ENCODE measurements at places on chromosomes 5 and 9.

DNA sequence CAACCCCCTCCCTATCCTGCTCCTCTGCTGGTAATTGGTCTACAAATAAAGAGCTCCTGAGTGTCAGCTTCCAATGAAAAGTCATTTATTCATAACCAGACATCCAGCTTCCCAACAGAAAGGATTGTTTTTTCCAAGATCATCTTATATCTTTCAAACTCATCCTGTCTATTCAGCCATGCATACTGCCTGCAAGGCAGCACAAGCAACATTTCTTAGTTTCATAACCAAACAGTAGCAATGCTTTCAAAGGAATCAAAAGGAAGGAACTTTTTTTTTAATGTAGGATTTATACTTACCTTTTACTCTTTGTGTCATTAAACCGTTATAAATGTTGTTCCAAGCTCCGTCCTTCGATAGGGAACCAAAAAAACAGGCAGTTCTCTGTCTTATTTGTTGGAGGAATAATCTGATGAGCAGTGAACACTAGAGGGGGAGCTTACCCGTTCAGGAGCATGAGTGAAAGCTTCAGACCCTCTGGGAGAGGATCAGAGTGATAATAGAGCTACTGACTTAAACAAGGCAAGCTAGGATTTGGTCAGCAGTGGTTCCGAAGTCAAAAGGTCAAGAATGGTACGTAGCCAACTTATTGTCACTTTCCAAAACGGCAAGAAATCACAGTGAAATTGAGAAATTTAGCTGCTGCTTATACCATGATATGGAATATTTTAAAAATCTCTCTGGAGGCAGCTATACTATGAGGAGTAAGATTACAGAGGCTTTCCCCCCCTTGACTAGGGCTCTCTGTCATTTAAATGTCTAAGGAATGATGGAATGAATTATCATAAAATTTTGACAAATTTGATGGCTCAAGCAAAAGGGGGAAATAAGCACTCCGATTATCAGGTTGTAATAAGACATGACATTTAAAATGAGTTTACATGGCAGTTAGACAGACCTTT lies 892.9 kb downstream of the NR2F1-AS1 start:
- DNase-seq: peak; percentile 54

DNA sequence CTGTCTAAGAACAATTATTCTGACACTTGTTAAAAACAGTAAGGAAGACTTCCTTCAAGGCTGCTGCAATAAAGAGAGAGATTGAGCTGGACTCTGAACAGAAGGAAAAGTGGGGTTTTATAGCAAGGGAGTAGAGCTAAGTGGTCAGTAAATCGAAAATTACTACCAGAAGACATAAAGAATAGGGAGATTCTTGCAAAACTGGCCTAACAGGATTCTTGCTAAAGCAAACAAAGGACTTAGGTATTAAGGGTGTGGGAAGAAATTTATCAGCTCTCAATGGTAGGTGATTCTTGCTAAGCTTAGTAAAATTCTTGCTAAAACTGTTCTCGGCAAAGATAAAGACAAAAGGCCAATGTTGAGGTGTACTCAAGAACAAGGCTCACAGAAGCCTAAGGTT lies 300.5 kb downstream of the SLCO4C1 start:
- no peak for DNase-seq

GRCh38 chr5:50694027-50694590 lies 27.7 kb downstream of the PARP8 start:
- no peak for DNase-seq

DNA sequence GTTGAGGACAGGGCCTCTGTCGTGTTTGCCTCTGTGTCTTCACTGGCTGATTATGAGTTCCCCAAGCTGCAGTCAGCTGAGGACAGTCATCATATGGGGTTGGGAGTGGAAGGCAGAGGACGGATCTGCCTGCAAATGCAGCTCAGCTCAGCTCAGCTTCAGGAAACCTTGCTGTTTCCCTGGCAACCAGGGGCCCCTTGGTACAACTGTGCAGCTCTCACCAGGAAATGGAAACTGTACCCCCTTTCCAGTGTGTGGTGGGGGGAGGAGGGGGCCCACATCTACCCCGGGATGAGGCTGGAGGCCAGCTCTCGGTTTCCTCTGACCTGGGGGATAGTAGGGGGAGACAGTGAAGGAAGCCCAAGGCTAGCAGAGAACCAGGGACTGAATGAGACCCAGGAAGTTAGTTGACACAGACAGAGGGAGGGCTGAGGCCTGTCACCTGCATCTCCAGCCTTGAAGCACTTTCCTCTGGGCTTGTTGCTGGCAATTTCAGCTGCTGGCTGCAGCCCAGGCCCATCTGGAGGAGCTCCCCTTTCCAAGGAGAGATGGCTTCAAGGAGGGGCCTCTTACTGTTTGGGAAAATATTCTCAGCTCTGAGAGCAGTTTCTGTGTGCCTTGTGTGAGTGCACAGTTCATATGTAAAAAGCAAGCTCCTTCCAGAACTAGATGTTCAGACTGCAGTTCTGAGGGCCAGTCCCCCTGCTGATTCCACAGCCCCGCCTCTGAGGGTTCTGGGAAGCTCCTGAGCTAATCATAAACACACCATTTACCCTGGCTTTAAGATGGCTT lies 6.9 kb downstream of the ANXA6 start:
- DNase-seq: no peak

- DNase-seq: no peak
Measured at GRCh38 chr9:35667939-35668338, 2.9 kb upstream of the ARHGEF39 start.

GRCh38 chr5:171168171-171168570 lies 140.9 kb upstream of the TLX3 start:
- no peak for DNase-seq

DNA sequence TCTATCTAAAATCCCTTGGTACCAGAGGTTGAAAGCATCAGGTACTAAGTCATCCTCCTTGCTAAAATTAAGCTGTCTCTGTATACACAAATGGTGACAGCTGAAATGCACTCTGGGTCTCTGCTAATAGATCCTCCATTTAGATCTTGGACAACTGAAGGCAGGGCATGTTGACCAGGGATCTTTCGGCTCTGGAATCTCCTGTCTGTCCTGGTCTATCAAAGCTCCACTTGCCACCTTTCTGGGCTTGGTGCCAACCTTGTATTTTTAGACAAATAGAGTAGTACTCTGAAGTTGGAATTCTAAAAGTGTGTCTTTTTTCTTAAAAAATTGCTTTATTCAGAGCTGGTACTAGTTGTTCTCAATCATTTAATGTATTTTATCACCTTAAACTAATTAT lies 135.2 kb upstream of the HMHB1 start:
- peak; percentile 28 for DNase-seq

DNA sequence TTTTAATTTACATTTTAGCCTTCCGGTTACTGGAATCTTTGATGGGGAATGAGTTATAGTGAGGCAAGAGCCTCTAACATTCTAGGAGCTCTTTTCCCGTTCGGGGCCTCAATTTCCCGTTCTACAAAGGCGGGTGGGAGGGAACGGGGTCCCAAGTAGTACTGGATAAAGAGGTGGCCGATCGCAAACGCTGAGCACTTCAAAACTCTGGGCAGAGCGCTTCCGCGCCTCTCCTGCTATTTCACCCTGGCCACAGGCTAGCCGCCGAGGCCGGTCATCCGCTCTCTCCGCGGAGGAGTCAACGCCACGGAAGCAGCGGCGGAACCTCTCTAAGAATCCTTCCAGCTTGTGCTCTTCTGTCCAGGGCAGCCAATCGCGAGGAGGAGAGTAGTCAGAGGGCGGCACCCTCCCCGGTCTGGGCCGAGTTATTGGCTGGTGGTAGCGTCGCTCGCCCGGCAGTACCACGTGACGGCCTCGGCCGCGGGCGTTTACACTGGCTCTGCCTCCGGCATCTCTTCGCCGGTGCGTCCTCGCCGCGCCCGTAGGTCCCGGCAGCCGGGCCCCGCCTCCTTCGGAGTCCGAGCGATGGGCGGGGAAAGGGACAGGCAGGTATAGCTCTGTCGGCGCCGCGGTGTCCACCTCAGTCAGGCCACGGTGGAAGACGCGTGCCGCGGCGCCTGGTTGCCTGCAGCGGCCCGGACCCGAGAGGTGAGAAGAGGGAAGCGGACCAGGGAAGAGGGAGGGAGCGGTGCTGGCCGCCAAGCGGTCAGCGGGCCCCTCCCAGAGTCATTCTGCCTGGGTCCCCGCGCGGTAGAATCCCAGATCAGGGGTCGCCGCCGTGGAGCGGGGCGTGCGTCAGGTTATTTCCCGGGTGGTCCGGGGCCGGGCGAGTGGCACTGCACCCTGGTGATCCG lies at the start of gene SLC26A2:
TSS of gene SLC26A2 (plus strand) at position 487 of the 914 bp plus-strand sequence. CDS start 16,895 bp downstream, outside the sequence.
- DNase-seq: peak; percentile 99

DNA sequence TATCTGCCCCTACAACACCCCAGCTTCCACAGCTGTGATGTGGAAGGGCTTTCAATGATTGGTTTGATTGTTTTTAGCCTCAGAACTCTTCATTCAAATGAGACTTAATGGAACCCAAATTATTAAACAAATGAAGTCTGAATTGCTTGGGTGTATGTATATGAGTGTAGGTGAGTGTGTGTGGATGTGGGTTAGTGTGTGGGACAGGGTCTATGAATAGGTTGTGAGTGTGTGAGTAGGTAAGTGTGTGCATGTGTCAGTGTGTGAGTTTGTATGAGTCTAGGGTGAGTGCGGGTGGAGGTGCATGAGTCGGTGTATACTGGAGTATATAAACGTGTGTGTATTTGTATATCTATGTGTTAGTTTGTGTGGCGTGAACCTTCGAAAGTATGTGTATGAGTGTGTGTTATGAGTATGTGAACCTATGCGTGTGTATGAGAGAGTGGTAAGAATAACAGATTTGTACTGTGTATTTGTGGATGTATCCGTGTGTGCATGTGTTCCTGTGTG lies 26.9 kb downstream of the COL15A1 start:
- no peak for DNase-seq

GRCh38 chr9:109535365-109535764 lies 37.3 kb upstream of the PTPN3 start:
- DNase-seq: no peak

DNA sequence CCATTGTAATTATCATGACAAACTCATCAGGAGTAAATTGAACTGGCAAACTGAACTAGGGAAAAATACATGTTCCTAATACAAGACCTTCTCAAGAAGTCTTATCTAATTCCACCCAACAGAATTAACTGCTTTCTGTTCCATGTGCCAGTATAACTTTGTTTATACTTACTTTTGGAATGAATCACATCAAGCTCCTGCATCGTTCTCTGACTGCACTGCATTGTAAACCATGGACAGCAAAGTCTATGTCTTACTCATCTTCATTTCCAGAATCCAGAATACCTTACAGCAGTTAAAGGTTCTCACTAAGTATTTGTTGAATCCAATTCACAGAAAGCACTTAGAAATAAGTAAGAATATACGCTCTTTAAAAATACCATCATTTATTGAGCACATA lies 102.8 kb downstream of the PLK2 start:
- no peak for DNase-seq

GRCh38 chr9:7561527-7562080 lies 238.0 kb downstream of the DMAC1 start:
- DNase-seq: no peak

- DNase-seq: no peak
Measured at GRCh38 chr5:19923742-19924141, 64.3 kb downstream of the CDH18 start.

DNA sequence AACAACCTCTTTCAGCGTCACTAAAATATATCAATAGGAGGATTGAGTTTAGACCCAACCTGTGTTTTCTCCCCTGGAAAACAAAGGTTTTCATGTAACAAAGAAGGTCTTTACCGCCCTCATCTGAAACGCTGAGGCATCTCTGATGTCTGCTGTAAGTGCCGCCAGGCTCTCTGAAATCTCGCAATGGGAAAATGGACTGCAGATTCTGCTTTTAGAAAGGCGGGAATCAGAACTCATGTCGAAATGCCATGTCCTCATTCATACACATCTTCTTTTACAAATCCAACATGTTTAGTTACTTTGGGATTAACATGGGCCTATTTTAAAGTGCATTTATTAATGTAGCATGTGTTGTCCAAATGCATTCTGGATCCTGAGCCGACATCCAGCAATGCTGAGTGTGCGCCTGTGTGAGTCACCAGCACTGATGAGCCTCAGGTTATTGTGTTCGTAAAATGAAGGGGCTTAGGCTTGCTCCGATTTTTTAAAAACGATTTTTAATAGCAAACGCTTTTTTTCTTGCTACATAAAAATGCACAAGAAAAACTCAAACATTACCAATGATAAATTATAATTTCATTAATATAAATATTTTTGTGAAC lies 51.9 kb upstream of the PLEKHG4B start:
- no peak for DNase-seq

DNA sequence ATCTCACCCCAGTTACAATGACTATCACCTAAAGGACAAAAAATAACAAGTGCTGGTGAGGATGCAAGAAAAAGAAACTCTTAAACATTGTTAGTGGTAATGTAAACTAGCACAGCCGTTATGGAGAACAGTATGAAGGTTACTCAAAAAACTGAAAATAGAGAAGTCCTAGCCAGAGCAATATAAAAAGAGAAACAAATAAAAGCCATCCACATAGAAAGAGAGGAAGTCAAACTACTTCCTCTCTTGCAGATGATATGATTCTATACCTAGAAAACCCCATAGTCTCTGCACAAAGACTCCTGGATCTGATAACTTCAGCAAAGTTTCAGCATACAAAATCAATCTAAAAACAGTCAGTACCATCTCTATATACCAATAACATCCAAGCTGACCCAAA lies 221.5 kb upstream of the FAM174A start:
- no peak for DNase-seq

DNA sequence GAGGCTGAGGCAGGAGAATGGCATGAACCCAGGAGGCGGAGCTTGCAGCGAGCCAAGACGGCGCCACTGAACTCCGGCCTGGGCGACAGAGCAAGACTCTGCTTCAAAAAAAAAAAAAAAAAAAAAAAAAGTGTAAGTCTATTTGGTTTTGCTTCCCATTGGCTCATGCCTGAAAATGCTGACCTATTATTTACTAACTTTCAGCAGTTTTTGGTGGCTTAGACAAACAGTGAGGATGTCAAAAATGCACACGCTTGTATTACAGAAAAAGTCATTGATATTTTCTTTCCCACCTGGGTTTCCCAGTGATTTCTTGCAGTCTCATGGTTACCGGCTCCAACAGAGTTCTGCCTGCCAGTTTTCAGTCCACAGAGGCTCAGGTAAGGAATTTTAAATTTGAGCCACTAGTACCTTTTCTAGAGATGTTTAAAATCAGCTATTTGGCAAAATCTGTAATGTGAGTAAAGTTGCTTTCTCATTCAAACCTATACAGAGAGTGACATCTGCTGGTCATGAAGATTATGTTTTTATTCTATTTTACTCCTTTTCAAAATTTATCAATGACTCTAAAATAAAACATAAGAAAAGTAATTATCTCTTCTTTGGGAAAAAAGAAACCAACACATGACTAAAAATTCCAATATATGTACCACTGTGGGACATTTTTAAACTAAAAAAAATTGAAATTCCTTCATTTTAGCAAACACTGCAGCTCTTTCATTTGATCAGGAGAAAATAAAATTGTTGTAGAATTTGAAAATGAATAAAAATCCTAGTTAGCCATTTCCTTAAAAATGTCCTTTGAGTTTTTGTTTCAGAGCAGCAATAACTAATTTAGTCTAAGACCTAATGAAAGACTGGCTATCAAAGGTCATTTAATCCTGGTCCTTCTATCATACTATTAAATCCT lies 8.8 kb downstream of the FAM200C start:
- DNase-seq: peak; percentile 48

GRCh38 chr5:149583394-149583793 lies 2.1 kb downstream of the ARHGEF37 start:
- peak; percentile 80 for DNase-seq
